Ureter (tissue), 1 donor: ENCODE measurements at places on chromosomes 7 and 10.

DNA sequence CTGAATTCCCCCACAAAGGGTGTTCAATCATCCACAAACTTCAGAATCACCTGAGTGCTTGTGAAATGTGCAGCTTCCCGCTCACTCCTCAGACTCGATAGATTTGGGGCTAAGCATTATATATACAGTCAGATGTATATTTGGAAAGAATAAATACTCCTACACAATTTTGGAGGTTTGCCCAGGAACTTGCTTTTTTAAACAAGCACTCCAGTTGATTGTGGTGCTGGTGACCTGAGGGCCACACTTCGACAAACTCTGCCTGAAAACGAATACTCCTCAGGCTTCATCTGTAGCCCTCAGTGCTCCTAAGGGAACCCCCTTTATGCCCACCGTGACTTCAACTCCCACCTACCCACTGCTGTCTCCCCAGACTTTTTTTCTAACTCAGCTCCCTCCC, 211.6 kb downstream of the INHBA start:
- DNase-seq: no peak

DNA sequence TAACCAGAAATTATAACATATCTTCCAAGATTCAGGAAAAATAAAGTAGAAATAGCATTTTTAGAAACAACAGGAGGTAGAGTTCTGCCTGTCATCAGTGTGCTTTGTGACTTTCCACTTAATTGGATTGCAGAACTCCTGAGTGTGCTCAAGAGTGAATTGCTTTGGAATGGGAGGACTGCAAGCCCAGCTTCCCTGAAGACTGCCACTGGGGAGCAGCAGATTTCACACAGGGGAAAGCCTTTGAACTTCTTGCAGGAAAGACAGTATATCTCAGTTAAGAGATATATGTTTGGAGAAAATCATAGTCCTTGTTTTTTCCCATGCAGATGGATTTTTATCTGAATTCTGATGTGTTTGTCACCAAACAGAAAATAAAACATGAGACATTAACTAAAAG, 124.5 kb downstream of the TMEM168 start:
- DNase-seq: no peak

GRCh38 chr7:144812379-144813283, 23.2 kb downstream of the TPK1 start:
- no peak for DNase-seq

GRCh38 chr10:9198611-9199010, 1144.1 kb downstream of the GATA3 start:
- no peak for DNase-seq

GRCh38 chr7:95482424-95482823, 3.3 kb upstream of the ASB4 start:
- no peak for DNase-seq

DNA sequence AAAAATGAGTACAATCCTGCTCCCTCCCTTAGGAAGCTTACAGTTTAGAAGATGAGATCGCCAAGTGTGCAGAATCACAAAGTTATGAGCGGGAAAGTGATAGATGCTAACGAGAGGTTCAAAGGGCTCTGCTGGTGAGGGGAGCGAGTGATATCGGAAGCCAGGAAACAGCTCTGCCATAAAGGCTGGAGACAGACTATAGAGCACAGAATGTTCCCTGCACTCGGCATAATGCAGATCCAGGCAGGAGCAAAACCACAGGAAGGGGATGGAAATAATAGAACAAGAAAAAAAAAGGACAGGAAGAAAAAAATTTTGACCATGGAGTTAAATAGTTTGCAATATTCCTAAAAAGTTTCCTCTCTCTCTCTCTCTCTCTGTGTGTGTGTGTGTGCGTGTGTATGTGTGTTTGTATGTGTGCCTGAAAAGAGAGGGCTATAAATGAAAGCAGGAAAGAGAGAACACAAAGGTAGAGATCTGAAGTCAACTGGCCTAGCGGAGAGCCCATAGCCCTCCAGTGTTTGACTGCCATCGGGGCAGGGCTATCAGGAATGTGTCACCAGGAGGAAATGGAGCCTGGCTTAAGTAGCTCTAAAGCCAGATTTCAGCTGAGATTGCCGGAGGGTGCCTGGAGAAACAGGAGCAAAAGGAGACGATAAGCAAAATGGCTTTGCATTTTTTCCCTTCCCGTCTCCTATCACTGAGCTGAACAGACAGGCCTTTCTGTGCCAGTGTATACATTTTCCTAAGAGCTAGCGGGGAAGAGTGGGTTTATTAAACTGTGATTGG, 175.8 kb upstream of the LYZL1 start:
- DNase-seq: no peak

- no peak for DNase-seq
Measured at GRCh38 chr7:34093276-34093675, 187.9 kb downstream of the BMPER start.

DNA sequence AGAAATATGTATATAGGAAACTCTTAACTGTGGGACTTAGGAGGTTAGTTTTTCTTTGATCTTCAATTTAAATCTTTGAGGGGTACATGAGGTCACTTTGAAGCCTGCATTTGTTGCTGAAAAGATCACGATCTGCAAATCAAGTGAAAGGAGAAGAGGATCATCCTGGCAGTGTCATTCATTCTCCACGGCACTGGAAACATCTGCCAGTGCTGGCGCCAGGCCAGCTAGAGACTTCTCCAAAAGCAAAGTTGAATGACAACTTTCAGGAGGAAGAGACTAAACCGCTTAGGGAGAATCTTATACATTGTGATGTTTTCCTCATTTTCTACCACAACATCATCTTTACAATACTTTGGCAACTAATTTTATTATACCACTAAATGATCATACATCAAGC, 42.5 kb downstream of the MRC1 start:
- DNase-seq: no peak

- DNase-seq: no peak
Measured at GRCh38 chr10:18875477-18875876, 173.1 kb upstream of the MALRD1 start.
